ENCODE measurements at places on chromosomes 5 and 9.

DNA sequence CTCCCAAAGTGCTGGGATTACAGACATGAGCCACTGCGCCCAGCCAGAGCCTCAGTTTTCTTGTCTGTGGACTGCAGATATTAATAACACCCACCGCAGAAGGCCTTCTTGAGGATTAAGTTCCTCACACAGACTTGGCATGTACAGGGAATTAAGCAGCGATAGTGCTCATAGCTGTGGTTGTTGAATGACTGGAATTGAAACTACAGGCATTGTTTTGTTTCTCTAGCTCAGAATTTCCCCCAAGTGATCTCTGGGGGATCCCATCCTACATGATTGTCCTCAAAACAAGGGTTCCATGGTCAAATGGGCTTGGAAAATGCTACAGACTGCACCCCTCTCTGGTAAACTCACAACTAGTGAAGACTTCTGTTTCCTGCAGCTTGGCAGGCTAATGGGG, 44.2 kb upstream of the TDRD7 start:
- DNase-seq = no peak

DNA sequence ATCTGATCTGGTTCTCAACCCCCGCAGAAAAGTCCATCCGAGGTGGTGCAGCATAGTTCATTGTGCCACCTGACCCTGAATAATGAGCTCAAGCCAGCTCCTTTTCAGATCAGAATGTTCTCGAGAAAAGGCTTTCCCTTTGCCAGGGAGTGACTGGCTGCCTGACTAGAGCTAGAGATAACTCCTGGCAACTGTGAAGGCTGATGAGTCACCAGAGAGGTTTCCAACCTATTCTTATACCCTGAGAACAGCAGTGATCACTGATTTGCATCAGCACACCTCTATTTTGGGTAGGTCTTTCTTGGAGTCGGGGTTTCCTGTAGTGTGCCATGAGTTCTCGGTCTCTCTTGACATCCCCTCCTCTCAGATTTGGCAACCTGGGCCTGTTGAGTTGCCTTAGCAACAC, 127.9 kb downstream of the PIK3R1 start:
- no peak for DNase-seq

- DNase-seq = no peak
These were observed 36.5 kb downstream of the HABP4 start for GRCh38 chr9:96486386-96487028.

- DNase-seq = no peak
These were observed 74.6 kb downstream of the MARCHF11 start for GRCh38 chr5:16104961-16105360.

GRCh38 chr5:5344606-5345005, 77.9 kb upstream of the ICE1 start:
- DNase-seq = no peak

GRCh38 chr5:72618708-72619107, 111.5 kb upstream of the ZNF366 start:
- DNase-seq = no peak

- DNase-seq = no peak
These were observed 266.7 kb downstream of the PJA2 start for GRCh38 chr5:109143031-109143430.

- DNase-seq = no peak
These were observed 155.4 kb downstream of the FSTL4 start for GRCh38 chr5:133456933-133457402.

- DNase-seq = no peak
These were observed 170.0 kb downstream of the SEC61B start for GRCh38 chr9:99391937-99392594.

GRCh38 chr9:108278341-108278740, 577.4 kb downstream of the ACTL7B start:
- no peak for DNase-seq

DNA sequence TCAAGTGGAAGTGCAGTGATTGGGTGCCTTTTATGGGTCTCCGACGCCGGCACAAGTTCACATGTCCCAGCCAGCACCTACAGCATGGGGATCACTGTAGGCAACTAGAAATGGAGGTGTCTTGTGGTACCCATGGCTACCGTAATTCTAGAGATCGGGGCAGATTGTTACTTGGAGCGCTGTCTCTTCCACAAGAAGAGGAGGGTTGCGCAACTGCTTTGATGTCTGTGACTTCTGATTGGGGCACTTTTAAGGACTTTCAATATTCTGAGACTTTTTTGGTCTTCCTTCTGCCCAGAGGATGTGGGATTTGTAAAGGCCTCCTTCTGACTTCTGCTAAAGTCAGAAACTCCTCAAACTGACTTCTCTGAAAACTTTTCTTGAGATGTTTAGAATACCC, 41.9 kb downstream of the GLRX start:
- no peak for DNase-seq

- DNase-seq = no peak
These were observed 167.6 kb upstream of the MSX2 start for GRCh38 chr5:174556756-174557155.

- DNase-seq = no peak
These were observed 4.6 kb downstream of the ADAMTSL2 start for GRCh38 chr9:133538851-133539833.

- no peak for DNase-seq
These were observed 59.4 kb upstream of the NFIB start for GRCh38 chr9:14373336-14373666.

DNA sequence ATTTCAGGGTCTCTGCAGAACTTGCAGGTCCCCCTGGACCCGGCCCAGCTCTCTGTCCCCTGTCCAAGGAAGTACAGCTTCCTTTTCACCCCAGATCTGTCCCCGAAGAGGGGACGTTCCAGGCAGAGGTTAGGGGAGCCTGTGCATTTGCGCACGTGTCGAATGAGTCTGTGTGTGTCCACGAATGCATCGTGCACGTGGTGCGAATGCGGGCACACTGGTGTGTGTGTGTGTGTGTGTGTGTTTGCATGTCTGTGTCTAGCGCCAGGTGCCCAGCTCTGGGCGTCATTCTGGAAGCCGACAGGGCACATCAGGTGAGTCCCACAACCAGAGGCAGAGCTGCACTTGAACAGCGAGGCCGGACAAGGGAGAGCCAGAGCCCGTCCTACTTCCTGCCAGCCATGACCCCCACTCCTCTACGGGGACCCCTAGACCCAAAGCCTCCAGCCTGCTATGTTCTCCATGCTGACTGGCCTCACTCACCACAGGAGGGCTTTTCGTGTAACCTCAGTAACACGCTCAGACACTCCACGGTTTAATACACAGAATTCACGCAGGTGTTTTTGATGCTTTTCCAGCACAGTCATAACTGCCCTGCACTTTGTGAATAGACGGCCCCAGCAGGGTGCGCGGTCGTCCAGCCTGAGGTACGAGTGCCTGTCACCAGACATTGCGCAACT, 41.3 kb upstream of the CACNA1B start:
- no peak for DNase-seq

DNA sequence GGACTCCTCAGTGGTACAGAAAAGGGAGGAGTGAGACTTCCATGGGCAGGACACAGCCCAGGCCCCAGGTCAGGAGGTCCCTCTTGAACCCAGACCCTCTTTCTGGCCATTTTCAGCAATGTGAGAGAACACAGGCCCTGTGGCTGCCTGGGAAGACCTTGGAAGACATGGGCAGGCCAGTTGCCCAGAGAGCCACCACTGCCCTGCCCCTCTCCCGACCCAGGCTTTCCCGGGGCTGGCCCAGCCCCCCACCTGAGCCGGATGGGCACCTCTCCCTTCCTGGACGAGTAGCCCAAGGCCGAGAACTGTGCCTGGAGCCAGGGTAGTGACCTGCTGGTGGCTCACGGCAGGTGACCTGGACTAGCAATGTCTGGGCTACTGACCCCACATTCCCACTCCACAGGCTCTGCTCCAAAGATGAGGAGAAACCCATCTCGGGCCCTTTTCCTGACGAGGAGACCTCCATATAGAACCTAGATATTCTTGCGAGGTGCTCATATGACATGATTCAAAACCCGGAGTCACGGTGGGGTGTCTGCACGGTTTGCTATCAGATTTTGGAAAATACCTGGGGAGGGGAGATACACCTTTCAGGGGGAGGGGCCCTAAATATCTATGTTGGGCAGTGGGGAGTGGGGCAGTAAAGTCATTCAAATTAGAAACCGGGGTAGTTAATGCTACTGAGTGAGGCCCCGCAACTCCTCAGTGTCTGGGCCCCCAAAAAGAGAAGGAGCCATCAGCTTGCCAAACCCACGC, 59.4 kb downstream of the ZNF354C start:
- DNase-seq = no peak

GRCh38 chr9:127920794-127921193, 4.0 kb upstream of the ST6GALNAC4 start:
- DNase-seq = no peak

DNA sequence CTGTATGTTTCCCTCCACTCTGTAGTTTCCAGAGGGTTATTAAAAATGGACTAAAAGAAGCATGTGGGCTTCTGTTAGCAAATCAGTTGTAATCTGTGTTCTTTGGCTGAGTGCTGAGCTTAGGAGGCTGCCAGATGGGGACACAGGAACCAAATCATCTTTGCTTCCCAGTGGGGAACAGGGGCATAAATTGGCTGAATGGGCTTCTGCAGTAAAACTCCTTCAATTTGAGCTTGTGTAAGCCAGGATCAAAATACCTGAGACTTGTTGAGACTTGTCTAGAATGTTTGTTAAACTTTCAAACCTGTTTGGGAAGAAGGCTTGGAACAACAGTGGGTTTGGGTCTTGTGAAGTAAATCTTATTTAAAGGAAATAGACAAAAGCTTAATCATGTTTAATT, 32.2 kb upstream of the TNFAIP8 start:
- no peak for DNase-seq

DNA sequence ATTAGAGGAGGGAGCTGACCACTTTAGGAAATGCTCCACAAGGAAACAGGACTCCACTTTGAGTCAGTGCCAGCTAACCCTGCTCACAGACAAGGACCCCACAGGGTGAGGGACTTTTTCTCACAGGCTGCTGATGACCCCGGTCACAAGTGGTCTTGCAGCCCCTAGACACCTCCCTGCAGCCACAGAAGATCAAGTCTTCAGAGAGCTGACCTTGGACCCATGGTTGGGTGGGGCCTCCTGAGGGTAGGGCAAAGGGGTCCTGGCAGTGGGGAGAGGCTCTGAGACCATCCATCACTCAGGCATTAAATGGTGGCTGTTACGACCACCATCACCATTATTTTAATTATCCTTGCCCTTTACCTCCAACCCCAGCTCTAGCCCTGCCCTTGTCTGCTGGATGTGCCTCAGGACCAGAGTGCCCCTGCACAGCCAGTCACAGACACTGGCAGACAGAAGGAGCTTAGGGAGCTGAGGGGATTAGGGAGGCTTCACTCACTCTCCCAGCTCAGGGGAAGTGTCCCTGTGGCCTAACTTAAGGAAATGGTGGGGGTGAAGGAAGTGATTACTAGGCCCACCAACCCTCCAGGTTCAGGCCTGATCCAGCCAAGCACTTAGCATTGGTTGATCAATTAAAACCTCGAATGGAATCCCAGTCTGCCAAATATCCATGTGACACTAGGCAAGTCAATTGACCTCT, 1.6 kb downstream of the ACSL6 start:
- no peak for DNase-seq

DNA sequence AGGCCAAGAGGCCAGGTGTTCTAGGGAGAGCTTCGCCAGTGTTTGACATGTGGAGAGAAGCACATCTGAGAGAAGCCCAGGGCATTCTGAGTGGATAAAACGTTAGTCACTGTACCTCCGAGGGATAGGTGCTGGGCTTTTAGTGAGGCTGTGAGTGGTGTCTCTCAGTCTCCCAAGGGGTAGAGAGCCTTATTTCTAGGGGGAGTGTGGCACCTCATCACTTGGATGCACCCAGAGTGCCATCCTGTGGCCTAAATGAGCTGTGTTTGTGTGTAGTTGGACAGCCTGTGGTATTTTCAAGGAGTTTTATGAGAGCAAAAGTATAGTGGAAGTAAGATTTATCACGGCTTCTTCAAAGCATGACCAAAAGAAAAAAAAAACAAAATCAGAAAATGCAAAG, 1046.9 kb upstream of the WWC1 start:
- DNase-seq = no peak

GRCh38 chr9:7988644-7989280, 189.2 kb upstream of the DMAC1 start:
- DNase-seq = no peak

DNA sequence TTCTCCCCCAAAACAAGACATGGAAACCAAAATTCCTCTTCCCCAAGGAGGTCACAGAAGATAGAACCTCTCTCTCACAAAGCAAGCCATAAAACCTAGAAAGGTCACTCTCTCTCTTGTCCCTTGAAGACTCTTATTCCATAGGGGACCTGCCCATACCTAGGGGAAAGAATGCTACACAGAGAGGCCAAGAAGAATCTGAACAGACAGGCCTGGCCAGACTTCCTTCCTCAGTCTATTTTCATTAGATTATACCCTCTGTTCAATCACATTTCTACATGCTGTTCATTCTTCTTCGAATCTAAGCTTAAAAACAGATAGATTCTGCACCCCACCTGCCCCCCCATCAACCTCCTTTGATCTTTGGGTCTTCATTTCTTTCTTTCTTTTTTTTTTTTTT, 206.8 kb downstream of the TLE4 start:
- no peak for DNase-seq

DNA sequence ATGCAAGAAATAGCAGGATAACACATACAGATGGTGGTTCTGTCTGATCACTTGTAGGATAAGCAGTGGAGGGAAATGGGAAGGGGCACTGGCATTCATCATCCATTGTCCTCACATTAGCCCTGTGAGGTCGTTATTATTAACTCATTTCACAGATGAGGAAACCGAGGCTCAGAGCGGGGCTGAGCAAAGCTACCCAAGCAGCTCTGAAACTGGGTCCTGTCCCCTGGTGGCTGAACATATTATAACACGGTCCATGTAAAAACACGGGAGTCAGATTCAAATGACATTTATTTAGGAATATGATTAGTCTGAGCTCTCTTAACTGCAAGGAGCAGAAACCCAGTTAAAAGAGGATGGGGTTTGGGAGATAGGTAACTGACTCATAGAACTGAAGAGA, 43.1 kb downstream of the HRH2 start:
- DNase-seq = no peak

GRCh38 chr5:24606971-24607370, 37.8 kb downstream of the CDH10 start:
- DNase-seq = no peak

- DNase-seq = no peak
These were observed 253.5 kb downstream of the DMRTA1 start for GRCh38 chr9:22700171-22700570.

GRCh38 chr5:97591781-97592180, 408.7 kb upstream of the RIOK2 start:
- DNase-seq = no peak

- no peak for DNase-seq
These were observed 856 bp upstream of the ATOSB start for GRCh38 chr9:35116539-35116897.

DNA sequence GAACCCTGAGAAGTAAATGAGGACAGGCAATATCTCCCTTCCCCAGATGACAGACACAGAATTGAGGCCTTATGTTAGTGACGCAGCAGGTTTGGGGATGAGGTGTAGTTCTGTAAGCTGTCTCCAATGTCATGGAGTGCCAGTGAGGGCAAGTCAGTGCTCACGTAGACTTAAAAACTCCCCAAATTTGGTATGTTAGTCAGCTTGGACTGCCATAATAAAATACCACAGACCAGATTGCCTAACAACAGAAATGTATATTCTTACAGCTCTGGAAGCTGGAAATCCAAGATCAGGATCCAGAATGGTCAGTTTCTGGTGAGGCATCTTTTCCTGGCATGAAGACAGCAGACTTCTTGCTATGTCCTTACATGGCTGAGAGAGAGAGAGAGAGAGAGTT, 14.9 kb downstream of the FOXI1 start:
- no peak for DNase-seq

GRCh38 chr9:103245369-103245768, 250.2 kb downstream of the CYLC2 start:
- no peak for DNase-seq
